ENCODE measurements at places on chromosomes 12 and 14. TPM values are rescaled to one million over a fixed set of nuclear protein-coding genes. Genes with fewer than 3 reads are reported as not detected.

- H3K36me3 ChIP-seq = no peaks in the 10 kb centered on the region
- H3K4me3 ChIP-seq = no peak overlapping the region
- no peak for DNase-seq
- H3K27me3 ChIP-seq = peaks cover 16% of the 10 kb centered on the region
Measured at GRCh38 chr14:90451443-90451842, 54.6 kb downstream of the CALM1 start.

- peak; percentile 75 for DNase-seq
- H3K27ac ChIP-seq = peak overlapping the region; percentile 57
- H3K36me3 ChIP-seq = no peaks in the 10 kb centered on the region
- H3K4me3 ChIP-seq = peak overlapping the region; percentile 49
- peaks cover 62% of the 10 kb centered on the region for H3K4me1 ChIP-seq
- no peaks in the 10 kb centered on the region for H3K27me3 ChIP-seq
Measured at GRCh38 chr12:95201056-95201670, 16.1 kb downstream of the FGD6 start.

DNA sequence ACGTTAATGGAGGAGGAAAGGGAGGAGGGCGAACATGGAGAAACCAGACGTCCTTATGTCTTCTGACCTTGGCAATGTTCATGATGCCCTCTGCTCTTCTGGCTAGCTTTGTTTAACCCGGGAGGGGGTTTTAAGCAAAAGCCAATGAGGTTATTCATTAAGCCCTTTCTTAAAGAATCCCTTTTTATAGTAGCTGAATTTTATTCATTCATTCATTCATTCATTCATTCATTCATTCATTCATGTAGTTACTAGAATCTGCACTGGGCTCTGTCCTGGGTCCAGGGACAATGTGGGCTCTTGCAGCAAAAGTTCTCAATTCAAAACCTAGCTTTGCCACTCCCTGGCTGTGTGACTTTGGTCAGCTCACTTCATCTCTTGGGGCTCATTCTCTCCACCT, 14.0 kb downstream of the LHX5 start:
- peaks cover 22% of the 10 kb centered on the region for H3K27me3 ChIP-seq
- H3K4me3 ChIP-seq = no peak overlapping the region
- no peaks in the 10 kb centered on the region for H3K36me3 ChIP-seq
- H3K4me1 ChIP-seq = no peaks in the 10 kb centered on the region
- DNase-seq = no peak

DNA sequence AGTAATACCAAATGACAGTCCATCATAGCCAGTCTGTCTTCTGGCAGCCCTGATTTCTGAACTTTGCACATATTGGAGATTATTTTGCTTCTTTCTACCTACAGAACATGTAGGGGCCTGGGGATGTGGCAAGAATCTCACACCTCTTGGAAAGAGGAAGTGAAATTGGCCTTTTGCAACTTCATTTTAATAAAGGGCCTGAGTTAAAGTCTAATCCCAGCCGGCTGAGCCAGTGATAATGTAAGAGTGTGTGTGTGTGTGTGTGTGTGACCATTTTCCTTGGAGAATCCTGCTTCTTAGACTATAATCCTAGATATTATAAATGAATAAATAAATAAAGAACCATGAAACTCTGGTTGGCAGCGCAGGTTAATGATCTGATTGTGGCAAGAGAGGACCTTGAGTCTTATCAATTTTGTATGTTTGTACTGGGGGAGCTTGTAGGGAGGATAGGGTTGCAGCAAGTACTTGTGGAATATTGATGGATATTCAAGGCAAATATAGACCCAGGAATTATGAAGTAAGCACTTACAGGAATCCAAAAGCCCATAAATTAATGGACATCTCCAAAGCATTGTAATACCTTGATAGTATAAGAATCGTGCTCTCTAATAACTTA, 233.2 kb upstream of the AMIGO2 start:
- H3K27ac ChIP-seq = no peak overlapping the region
- 0 out of 2 replicates have a peak, but pooled peaks cover 7% of the 10 kb centered on the region for H3K4me1 ChIP-seq
- DNase-seq = no peak
- no peak overlapping the region for H3K4me3 ChIP-seq

- no peak overlapping the region for H3K27ac ChIP-seq
- DNase-seq = no peak
Measured at GRCh38 chr12:125634813-125635212, 569.6 kb downstream of the AACS start.

DNA sequence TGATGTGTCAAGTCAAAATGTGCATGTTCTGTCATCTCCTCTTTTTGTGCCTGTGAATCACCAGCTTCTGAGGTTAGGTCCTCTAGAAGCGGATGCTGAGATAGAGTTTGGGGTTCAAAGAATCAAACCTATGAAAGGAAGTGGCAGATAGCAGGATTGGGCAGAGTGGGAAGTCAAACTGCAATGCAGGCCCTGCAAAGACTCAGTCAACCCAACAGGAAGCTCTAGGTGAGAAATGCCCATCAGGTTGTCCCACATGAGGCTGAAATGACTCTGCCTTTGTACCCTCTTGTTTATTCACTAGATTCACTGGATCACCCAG, 4.5 kb upstream of the MIA2 start:
- H3K27me3 ChIP-seq = no peaks in the 10 kb centered on the region
- no peaks in the 10 kb centered on the region for H3K36me3 ChIP-seq
- H3K27ac ChIP-seq = peak overlapping the region; percentile 65
- DNase-seq = peak; percentile 83
- H3K4me3 ChIP-seq = no peak overlapping the region

- H3K4me1 ChIP-seq = peaks cover 12% of the 10 kb centered on the region
- no peaks in the 10 kb centered on the region for H3K36me3 ChIP-seq
- DNase-seq = peak; percentile 80
- H3K4me3 ChIP-seq = peak overlapping the region; percentile 13
Measured at GRCh38 chr12:121610239-121611149, 15.8 kb upstream of the ORAI1 start.

DNA sequence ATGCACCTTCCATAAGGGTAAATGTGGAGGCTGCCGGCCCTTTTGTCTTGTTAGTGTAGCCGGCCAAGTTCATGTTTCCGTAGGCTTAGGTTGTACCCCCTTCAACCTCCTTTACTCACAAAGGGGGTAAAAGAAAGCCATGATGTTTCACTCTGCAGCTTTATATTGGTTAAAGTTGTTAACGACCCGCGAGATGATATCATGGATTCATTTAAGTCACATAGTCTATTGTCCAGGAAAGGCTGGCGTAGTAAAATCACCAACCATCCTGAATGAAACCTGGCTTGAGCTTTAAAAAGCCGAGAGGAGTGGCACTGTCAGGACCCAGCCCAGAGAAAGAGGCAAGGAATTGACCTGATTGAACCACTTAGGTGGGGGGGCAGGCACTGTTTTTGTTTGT, 1.3 kb downstream of the UNG start:
- DNase-seq = peak; percentile 53
- H3K27ac ChIP-seq = peak overlapping the region; percentile 78
- H3K27me3 ChIP-seq = no peaks in the 10 kb centered on the region
- H3K4me1 ChIP-seq = peaks cover 25% of the 10 kb centered on the region

DNA sequence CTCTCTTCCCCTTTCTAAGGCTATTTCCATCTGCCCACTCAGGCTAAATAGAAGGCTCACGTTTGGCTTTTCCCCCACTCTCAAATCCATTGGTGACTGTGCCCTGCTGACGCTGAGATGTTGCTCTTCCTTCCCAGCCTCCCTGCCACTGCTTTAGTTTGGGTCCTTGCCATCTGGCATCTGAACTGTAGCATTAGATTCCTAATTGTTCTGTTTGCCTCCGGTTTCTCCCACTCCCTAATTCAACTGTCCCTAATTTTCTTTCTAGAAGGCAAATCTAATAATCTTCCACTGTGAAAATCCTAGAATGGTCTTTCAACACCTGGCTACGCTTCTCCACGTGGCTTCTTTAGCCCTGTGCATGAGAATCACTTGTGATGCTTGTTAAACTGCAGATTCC, 37.6 kb upstream of the SMOC1 start:
- H3K27me3 ChIP-seq = peaks cover 20% of the 10 kb centered on the region
- no peaks in the 10 kb centered on the region for H3K36me3 ChIP-seq
- H3K4me3 ChIP-seq = no peak overlapping the region
- no peak overlapping the region for H3K27ac ChIP-seq

- peaks cover 33% of the 10 kb centered on the region for H3K4me1 ChIP-seq
- DNase-seq = peak; percentile 84
- H3K27ac ChIP-seq = peak overlapping the region; percentile 86
- no peaks in the 10 kb centered on the region for H3K27me3 ChIP-seq
Measured at GRCh38 chr14:105087963-105088811, 23.0 kb upstream of the GPR132 start.

- H3K36me3 ChIP-seq = no peaks in the 10 kb centered on the region
- no peak for DNase-seq
- no peak overlapping the region for H3K4me3 ChIP-seq
- H3K4me1 ChIP-seq = no peaks in the 10 kb centered on the region
Measured at GRCh38 chr12:52916216-52916615, 11.3 kb upstream of the KRT8 start.

DNA sequence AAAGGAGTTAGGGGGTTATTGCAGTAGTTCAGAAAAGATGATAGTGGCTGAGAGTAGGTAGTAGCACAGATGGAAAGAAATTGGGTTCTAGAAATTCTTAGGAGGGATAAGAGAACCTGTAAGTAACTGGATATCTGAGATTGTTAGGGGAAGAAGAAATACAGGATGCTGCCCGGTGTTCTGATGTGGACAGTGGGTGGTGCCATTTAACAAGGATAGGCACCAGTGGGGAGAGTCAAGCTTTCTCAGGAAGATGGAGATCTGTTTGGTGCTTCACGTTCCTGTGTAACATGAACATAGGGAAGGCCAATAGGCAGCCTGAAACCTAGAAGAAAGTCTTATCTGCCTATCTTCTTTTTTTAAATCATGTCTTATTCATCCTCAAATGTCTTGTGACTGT, 245.9 kb downstream of the NPAS3 start:
- H3K4me3 ChIP-seq = no peak overlapping the region
- DNase-seq = peak; percentile 41
- H3K36me3 ChIP-seq = no peaks in the 10 kb centered on the region
- H3K27me3 ChIP-seq = peaks cover 11% of the 10 kb centered on the region
- no peak overlapping the region for H3K27ac ChIP-seq
- H3K4me1 ChIP-seq = no peaks in the 10 kb centered on the region

- H3K27me3 ChIP-seq = peaks cover 11% of the 10 kb centered on the region
- H3K36me3 ChIP-seq = no peaks in the 10 kb centered on the region
- no peak overlapping the region for H3K27ac ChIP-seq
- H3K4me3 ChIP-seq = no peak overlapping the region
Measured at GRCh38 chr14:77128414-77128891, 13.1 kb downstream of the ZDHHC22 start.

GRCh38 chr12:101746196-101746595, 6.9 kb upstream of the SYCP3 start:
- no peak overlapping the region for H3K27ac ChIP-seq
- H3K36me3 ChIP-seq = peaks cover 40% of the 10 kb centered on the region
- no peaks in the 10 kb centered on the region for H3K4me1 ChIP-seq
- no peaks in the 10 kb centered on the region for H3K27me3 ChIP-seq

GRCh38 chr14:21087294-21088091, 11.0 kb downstream of the ZNF219 start:
- peak overlapping the region; percentile 95 for H3K27ac ChIP-seq
- DNase-seq = peak; percentile 98
- peaks cover 22% of the 10 kb centered on the region for H3K36me3 ChIP-seq
- H3K4me1 ChIP-seq = peaks cover 32% of the 10 kb centered on the region

- no peak overlapping the region for H3K4me3 ChIP-seq
- no peaks in the 10 kb centered on the region for H3K36me3 ChIP-seq
- DNase-seq = peak; percentile 50
- H3K27ac ChIP-seq = no peak overlapping the region
- H3K4me1 ChIP-seq = peaks cover 7% of the 10 kb centered on the region
Measured at GRCh38 chr12:131699434-131699833, 11.5 kb upstream of the SFSWAP start.

- no peak overlapping the region for H3K27ac ChIP-seq
Measured at GRCh38 chr12:49967777-49968250, 4.9 kb upstream of the AQP6 start.

DNA sequence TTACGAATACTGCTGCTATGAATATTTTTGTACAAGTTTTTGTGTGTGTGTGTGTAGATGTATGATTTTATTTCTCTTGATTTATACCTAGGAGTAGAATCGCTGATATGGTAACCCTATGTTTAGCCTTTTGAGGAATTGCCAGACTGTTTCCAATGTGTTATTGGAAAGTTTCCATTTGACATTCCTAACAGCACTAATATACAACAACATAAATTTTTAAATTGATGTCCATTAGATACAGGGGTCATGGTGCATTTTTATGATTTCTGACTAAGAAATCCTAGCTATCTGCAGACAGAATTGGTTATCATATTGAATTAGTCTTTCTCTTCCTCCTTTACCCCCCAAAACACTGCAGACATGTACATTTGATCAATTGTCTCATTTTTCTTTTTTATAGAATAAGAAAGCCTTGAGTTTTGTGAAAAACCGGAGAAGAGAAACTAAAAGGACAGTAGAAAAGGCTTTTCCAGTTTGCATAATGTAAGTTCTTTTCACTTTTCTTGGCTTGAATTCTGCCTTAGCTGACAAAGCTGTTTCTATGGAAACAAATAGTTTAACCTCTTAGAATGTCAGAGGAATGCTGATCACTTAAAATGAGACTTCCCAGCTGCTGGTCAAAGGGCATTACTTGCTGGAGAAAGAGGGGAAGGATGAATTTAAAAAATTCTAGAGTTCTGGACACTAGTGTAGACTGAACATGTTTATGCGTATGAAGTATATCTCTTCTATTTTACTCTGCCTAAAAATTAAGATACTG, 28.2 kb downstream of the PALS1 start:
- H3K27ac ChIP-seq = peak overlapping the region; percentile 75
- peak; percentile 88 for DNase-seq
- no peaks in the 10 kb centered on the region for H3K27me3 ChIP-seq
- H3K4me3 ChIP-seq = peak overlapping the region; percentile 66

GRCh38 chr12:76084863-76085519, 506 bp upstream of the NAP1L1 start:
- peak overlapping the region; percentile 80 for H3K4me3 ChIP-seq
- peak overlapping the region; percentile 96 for H3K27ac ChIP-seq
- H3K27me3 ChIP-seq = no peaks in the 10 kb centered on the region

DNA sequence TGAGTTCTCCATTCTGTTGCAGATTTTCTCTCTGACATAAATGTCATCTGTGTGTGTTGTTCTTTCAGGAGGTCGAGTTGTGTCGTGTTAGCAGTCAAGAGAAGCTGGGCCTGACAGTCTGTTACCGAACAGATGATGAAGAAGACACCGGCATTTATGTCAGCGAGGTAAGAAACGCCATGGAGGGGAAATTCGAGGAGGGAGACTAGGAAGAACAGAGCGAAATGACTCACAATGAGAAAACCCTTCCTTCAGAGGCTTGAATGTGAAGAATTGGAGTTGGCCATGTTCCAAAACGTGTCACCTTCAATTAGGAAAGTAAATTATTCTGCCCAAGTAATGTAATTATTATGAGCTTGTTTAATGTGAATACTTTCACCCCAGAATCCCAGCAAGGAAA, 364.5 kb downstream of the PDZRN4 start:
- H3K27ac ChIP-seq = no peak overlapping the region
- no peaks in the 10 kb centered on the region for H3K4me1 ChIP-seq
- no peaks in the 10 kb centered on the region for H3K27me3 ChIP-seq
- DNase-seq = no peak

Gene SMIM41
- polyA plus RNA-seq = not detected

Gene AICDA
- not detected for polyA plus RNA-seq

Gene SCN8A
- polyA plus RNA-seq = 6.7 TPM

Gene LBHD2
- polyA plus RNA-seq = not detected

Gene TAS2R30
- not detected for polyA plus RNA-seq

Gene CLEC9A
- polyA plus RNA-seq = not detected

Gene TMEM19
- 18.2 TPM for polyA plus RNA-seq

Gene NUAK1
- 13.4 TPM for polyA plus RNA-seq

Gene NANOG
- polyA plus RNA-seq = not detected

Gene KLHL28
- polyA plus RNA-seq = 13.1 TPM

Gene CAPZA3
- not detected for polyA plus RNA-seq

Data from GM23248 (cell line).